ENCODE measurements at places on chromosomes 6 and 20. TPM values are rescaled to one million over a fixed set of nuclear protein-coding genes. Genes with fewer than 3 reads are reported as not detected.

The BPIFA1 gene
- not detected for total RNA-seq

The SLX4IP gene
- total RNA-seq = 3.0 TPM

The SOBP gene
- total RNA-seq = 11.0 TPM

The PRR18 gene
- total RNA-seq = 1.0 TPM

The SIGLEC1 gene
- total RNA-seq = 45.1 TPM

The NINL gene
- 5.0 TPM for total RNA-seq

The KCNB1 gene
- 43.0 TPM for total RNA-seq

The TCP11 gene
- total RNA-seq = not detected

The TAAR6 gene
- total RNA-seq = not detected

The OR2H1 gene
- not detected for total RNA-seq

The ADGRF1 gene
- total RNA-seq = not detected
